ENCODE measurements at places on chromosomes 7 and 10.

DNA sequence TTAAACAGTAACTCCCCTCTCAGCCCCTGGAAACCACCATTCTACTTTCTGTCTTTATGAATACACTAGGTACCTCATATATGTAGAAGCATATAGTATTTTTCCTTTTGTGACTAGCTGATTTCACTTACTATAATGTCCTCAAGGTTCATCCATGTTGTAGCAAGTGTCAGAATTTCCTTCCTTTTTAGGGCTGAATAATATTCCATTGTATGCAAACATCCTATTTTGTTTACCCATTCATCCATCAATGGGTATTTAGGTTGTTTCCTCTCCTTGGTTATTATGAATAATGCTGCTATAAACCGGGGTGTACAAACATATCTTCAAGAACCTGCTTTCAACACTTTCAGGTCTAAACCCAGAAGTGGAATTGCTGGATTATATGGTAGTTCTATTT lies 125.3 kb downstream of the SGMS1 start:
- DNase-seq: no peak

DNA sequence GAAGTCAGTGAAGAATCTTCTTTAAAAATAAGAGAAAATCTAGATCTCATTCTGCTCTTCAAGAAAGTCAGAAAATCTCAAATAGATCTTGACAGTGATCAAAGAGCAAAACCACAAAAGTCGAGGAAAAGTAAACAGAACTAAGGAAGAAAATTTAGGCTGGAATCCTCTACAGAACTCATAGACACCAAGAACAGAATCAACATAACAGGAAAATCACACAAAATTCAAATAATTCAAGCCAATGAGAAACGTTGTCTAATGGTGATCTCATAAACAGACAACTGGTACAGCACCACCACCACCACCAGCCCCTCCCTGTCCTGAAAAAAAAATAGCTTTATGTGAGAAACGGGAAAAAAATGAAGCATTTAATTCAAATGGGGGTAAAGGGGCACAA lies 6.9 kb downstream of the ITGB1 start:
- no peak for DNase-seq

- no peak for DNase-seq
Measured at GRCh38 chr10:121113385-121113696, 262.2 kb downstream of the WDR11 start.

- DNase-seq: no peak
Measured at GRCh38 chr10:119335671-119336353, 128.4 kb downstream of the GRK5 start.

DNA sequence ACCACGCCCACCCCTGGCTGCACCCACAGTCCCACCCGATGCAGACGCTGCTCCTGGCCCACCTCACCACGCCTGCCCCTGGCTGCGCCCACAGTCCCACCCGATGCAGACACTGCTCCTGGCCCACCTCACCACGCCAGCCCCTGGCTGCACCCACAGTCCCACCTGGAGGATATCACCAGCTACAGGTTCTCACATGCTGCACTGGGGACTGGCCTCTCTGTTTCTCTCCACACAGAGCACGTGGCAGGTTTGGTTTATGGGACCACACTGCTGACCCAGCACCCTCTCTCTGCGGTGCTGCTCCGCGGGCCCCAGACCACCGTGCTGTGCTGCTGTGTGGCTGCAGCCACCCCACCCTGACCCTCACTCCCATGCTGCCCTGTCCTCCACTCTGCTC lies 120.9 kb downstream of the VIPR2 start:
- no peak for DNase-seq

DNA sequence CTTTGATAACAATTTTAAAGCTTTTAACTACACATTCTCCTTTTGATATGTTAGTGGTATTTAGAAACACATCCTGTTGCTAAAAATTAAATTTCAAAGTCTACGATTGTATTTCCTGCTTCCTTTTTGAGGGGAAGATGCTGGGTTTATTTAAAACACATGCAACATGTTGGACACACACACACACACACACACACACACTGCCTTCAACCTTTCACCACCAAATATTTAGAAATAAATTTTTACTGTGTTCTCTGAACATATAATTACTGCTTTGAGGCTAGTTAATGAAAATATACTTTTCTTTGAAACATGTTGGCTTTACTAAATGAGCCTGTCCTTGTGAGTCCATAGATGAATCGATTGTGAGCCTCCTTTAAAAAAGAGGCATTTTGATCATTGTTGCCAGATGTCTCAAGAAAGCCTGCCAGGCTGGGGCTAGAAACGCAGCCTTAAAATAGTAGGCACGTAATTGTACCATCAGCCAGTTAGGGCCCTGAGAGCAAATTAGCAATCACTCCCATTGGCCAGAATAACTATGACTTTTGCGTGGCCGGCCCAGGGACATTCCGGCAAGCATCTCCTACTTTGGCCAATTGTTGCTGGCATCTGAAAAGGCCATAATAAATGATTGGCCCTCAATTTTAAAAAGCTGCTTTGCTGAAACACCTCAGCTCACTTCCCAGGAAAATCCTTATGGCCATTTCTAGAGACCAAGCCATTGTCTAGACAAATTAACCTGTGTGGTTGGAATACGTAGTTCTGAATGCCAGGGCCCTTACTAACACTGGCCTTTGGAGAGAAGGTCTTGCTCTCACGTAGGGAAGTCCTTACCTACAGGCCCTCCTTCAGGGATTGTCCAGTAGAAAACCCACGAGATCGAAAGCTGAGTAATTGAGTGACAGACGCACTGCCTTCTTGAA lies 9.9 kb upstream of the TEX36 start:
- no peak for DNase-seq

- DNase-seq: no peak
Measured at GRCh38 chr10:20672741-20673140, 224.4 kb downstream of the NEBL start.

Measured in fibroblast of the conjunctiva (primary cell).